Endothelial cell (in vitro differentiated cells): ENCODE measurements at places on chromosomes 5 and 9.

GRCh38 chr5:91219091-91219802 lies 163.9 kb downstream of the ARRDC3 start:
- no peak for DNase-seq

DNA sequence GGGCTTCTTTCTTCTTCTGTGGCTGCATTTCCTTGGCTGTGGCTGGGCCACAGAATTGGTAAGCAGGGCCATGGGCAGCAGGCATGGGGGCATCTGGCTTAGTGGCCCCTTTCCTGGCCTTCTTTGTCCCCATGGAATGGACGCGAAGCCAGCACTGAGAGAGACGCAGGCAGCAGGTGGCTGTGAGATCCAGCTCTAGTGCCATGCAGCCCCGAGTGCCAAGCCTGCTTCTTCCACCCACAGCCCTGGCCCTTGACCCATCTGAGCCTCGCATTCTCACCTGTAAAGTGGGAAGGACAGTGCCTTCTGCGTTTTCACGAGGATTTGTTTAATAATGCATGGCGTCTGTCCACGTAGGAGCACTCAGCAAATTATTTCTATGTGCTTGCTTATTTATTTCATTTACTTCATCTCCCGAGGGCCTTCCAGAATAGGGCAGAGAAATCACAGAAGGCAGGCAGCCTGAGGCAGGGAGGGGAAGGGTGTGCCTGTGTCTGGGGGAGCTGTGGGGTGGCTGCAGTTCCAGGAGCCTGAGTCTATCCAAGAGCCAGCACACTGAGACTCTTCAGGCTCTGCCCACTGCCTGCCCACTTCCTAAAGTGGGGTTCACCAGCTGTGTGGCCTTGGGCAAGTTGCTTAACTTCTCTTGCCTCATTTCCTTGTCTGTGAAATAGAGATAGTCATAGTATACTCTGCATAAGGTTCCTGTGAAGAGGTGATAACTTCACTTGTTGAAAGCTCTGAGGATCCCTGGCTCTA lies 55.2 kb downstream of the NTNG2 start:
- no peak for DNase-seq

DNA sequence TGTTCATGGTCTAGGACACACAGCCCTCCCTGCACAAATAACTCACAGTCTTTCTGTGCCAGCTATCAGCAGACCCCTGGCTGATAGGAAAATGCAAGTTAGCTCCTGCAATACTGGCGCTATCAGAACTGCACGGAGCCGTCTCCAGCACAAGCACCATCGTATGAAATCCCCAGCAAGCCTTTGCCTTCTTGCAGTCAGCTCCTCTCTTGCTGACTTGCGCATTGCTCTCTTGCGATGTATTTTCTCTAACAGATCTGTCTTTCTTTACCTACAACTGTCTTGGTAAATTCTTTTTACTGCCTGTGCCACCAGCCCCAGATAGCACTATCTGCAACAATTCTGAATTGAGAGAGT lies 25.1 kb upstream of the UGCG start:
- no peak for DNase-seq

- DNase-seq, result peak; percentile 35
Observed at GRCh38 chr5:77180167-77181081, 30.1 kb upstream of the PDE8B start.

- peak; percentile 52 for DNase-seq
Observed at GRCh38 chr9:8857068-8857925, 1057.7 kb upstream of the DMAC1 start.

DNA sequence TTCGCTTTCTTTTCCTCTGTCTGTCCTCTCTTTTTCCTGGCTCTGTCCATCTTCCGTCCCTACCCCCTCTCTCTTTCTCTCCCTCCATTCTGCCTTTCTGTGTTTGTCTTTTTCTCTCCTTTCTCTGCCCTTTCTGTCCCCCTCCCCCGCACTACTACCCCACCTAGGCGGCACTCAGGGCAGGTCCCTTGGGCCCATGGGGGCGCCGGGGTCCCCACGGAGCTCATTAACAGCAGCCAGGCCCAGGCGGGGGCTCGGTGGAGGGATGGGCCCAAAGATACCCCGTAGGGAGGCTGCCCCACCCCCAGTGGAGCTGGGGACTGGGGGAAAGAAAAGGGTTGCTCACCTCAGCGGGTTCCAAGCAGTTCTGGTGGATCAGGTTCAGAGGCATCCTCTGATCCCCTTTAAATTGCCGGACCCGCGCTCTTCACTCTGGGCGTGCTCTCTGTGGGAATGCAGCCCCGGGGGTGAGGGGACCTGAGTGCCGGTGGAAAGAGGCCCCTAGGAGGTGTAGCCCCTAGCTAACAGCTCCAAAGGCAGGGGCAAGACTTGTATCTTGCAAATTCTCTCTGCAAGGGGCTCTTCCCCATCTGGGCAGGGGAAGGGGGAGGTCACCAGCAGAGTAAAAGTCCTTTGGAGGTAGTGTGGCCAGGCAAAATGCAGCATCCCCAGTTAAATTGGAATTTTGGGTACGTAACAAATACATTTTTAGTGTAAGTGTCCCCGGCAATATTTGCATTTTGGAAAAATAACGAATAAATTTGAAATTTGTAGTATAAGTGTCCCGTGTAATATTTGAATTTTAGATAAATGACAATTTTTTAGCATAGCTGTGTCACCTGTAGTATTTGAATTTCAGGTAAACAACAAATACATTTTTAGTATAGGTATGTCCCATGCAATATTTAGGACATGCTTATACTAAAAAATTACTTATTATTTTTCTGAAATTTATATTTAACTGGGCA lies 7.4 kb downstream of the LHX2 start:
- DNase-seq, result no peak

DNA sequence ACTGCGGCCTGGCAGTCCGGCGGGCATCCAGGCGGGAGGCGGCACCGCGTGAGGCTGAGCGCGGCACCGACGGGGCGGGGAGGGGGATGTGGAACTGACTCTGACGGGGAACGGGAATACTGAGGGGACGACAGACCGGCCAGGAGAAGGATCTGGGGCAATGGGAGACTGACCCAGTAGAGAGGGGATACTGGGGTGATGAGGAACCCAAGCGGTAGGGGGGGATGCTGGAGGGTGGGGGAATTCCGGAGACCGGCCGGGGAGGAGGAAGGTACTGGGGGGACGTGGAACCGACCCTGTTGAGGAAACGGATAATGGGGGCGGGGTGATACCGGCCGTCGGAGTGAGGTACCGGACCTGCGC lies 423 bp downstream of the IPPK start:
- DNase-seq, result peak; percentile 50

DNA sequence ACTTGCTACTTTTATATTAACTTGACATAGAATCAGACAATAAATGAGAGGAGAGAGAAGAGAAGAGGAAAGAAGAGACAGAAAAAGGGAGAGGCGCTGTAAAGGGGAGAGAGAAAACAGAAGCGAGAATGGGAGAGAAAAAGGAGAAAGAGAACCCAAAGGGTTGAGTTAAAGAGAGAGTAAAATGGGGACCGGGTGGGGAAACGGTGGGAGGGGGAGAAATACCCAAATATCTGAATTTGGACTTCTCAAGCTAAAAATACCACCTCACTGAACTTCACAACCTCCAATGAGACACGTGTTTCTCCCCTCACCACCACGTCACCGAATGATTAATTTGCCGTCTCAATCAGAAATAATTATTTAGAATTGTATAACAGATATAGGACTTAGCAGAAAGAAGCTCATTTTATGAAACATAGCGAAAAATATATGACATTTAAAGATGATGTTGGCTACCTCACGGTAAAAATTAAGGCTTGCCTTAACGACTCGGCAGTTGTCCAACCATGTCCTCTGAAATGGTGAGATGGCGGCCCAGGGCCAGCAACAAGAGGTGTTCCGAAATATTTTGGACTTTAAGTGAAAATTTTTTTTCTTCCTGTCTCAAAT lies 204.1 kb downstream of the MEF2C start:
- no peak for DNase-seq

DNA sequence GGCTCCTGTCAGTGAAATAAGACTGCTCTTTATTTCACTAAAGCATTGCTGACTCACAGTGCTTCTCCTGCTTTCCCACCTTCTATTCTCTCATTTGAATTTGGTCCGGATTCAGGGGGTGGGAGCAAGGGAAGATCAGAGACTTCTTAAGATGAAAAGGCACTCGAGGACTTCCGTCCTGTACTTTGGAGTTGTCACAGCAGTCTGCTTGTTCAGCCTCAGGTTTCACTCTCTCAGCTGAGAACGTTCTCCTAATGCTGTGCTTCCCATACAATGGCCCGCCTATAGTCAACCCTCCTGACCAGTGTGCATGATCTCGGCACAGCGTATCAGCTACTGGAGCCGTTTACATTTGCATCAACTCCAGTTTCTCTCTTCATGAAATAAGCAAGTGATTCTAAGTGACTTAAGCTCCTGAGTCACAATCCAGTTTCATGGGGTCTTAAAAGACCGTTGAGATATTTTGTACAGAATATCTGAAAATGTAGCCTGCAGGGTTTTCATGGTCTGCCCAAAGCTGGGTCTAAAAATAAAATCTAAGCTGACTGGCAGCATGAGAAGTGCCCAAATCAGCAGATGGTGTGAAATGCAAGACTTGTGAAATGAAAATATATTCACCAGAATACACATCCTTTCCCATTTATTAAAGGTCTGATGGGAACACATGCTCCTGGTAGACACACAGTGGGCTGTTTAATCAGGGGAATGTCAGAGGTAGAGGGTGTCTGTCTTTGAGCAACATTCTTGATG lies 145.0 kb downstream of the ADCY2 start:
- no peak for DNase-seq

- no peak for DNase-seq
Observed at GRCh38 chr5:137310051-137310730, 188.9 kb downstream of the SPOCK1 start.

GRCh38 chr9:70403618-70404025 lies 10.8 kb downstream of the KLF9 start:
- DNase-seq, result no peak

- no peak for DNase-seq
Observed at GRCh38 chr5:137433539-137433938, 65.6 kb downstream of the SPOCK1 start.

DNA sequence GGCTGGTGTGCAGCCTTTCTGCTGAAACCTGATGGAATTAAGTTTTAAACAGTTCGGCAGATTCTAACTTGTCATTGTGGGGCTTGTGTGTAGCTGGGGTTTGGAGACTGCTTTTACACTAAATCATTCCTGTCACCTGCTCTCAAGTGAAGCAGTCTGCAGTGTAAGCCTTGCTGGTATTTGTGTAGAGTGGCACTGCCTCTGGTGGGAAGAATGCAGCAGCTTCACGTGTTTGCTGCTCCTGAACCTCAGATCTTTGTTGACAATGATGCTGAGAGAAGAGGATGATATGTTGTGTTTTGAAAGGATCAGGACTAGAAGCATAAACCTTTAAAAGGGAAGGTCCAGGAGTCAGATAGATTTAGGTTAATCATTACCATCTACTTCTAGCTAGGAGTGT lies 88.1 kb downstream of the KDM4C start:
- no peak for DNase-seq

DNA sequence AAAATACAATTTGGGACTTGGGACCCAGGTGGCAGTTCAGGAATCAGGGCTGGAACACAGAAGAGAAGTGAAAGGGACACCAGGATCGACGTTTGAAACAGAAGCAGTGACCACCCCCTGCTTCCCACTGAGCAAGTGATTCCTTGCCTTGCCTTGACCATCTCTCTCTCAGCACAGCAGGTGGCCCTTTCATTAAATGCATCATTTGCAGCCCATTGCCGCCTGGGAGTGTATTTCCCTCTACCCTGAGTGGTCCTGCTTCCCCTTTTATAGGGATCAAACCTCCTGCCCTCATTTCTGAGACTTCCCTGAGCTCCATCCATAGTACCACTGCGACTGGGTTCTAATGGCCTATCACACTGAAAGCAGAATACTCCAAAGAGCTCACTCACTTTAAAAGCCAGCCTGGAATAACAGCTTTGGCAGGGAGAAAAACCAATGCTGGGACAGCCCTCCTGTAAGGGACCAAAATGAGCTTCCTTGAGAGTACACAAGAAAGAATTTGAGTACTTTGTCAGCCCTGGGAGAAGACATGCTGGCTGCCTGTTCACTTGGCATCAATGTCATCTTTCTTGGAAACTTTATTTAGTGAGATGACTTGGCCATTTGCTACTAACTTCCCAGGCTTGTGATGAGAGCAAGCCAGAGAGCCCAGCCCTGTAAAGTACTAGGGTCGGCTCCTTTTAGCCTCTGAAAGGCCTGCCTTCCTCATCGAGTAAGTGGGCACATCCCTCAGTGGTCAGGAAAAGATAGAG lies 149.7 kb downstream of the SLIT3 start:
- DNase-seq, result no peak

DNA sequence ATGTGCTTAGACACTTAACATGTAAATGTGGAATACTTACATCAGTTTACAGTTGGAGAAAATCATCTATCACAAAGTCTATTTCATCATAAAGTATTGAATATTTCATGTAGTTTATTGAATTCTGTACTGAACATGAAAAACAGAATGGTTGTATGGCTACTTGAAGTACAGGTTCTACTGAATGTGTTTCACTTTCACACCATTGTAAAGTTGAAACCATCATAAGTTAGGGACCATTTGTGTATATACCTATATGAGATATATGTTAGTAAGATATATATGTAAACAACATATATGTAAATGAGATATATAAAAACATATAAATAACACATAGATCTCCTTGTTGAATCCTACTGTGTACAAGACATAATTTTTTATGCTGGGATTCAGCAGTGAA lies 63.0 kb upstream of the TAF11L2 start:
- no peak for DNase-seq

GRCh38 chr9:117448066-117448465 lies 33.2 kb upstream of the ASTN2 start:
- DNase-seq, result no peak

- peak; percentile 79 for DNase-seq
Observed at GRCh38 chr9:131277910-131278701, 1.8 kb upstream of the FAM78A start.

GRCh38 chr9:96071076-96071814 lies 195.8 kb downstream of the ERCC6L2 start:
- DNase-seq, result peak; percentile 51

GRCh38 chr5:32280656-32281081 lies 32.1 kb downstream of the MTMR12 start:
- no peak for DNase-seq

GRCh38 chr5:179209359-179210150 lies 135.7 kb downstream of the ADAMTS2 start:
- DNase-seq, result no peak

DNA sequence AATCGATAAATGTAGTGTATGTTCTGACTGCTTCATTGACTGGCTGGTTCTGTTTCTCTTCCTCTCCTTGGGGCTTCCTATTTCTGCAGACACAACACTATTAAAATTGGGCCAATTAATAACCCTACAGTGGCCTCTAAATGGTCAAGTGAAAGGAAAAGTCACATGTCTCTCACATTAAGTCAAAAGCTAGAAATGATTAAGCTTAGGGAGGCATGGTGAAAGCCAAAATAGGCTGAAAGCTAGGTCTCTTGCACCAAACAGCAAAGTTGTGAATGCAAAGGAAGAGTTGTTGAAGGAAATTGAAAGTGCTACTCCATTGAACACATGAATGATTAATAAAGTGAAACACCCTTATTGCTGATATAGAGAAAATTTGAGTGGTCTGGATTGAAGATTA lies 58.2 kb downstream of the CCNH start:
- no peak for DNase-seq
